AG04450 (cell line): ENCODE measurements at places on chromosomes 16 and 17.

GRCh38 chr16:72094266-72094610 lies 591 bp downstream of the DHX38 start:
- DNase-seq, result no peak

- DNase-seq, result no peak
Observed at GRCh38 chr17:1931844-1932579, 93.1 kb downstream of the RTN4RL1 start.

- no peak for DNase-seq
Observed at GRCh38 chr16:79278506-79278905, 322.0 kb downstream of the MAF start.

DNA sequence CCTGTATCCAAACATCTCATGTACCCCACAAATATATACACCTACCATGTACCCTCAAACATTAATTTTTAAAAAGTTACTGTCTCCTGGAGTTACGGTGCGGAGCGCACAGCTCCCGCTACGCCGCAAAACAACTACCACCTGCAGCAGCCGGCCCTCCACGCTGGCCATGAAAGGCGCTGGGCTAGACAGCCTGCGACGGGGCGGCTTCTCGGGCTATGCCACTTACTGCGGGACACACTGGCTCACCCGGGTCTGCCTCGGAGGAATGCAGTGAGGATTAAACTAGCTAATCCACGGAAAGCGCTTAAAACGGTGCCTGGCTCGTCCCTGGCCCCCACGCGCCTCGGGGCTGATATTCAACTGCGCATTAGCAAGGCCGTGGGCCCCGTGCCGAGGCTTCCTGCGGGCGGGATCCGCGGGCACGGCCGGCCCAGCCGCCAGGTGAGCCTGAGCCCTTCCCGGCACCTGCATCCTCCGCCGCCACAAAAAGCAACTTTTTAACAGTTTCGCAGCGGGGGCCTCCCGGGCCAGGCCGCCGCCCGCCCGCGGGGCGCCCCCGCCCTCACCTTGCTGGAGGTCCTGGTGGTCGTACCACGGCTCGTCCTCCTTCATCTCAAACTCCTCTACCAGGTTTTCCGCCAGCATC lies 633 bp downstream of the CDR2 start:
- no peak for DNase-seq

DNA sequence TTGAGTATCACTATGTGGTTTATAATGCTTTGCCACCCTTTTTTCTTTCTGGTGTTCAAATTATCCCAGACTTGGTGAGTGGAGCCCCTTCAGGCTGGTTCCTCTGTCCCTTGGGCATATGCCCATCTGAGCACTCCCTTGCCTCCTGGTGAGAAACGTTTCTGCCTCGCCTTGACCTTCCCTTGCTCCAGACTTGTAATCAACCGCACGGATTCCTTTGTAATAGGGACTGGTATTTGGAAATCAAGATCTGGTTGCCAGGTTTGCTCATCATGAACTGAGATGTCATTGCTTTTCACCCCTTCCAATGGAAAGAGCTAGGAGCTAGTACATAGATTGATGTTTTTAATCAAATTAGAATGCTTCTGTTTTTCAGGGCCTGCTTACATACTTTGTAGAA lies 43.7 kb downstream of the SEC14L1 start:
- DNase-seq, result no peak

DNA sequence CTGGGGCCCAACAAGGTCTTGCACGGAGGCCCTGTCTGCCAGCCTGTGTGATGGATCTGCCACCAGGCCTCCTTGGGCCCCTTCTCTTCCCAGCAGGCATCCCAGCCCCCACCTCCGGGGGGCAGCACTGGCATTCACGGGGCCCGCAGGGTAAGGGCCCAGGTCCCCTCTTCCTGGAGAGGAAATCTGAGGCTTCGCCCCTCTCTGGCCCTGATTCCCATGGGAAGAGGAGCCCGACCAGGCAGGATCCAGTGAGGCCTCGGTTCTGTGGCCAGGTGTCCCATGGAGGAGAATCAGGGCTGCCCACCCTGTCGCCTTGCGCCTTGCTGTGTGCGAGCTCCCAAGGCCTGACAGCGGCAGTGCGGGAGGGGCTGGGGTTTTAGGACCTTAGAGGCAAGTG lies 48.4 kb downstream of the PDPK1 start:
- no peak for DNase-seq

DNA sequence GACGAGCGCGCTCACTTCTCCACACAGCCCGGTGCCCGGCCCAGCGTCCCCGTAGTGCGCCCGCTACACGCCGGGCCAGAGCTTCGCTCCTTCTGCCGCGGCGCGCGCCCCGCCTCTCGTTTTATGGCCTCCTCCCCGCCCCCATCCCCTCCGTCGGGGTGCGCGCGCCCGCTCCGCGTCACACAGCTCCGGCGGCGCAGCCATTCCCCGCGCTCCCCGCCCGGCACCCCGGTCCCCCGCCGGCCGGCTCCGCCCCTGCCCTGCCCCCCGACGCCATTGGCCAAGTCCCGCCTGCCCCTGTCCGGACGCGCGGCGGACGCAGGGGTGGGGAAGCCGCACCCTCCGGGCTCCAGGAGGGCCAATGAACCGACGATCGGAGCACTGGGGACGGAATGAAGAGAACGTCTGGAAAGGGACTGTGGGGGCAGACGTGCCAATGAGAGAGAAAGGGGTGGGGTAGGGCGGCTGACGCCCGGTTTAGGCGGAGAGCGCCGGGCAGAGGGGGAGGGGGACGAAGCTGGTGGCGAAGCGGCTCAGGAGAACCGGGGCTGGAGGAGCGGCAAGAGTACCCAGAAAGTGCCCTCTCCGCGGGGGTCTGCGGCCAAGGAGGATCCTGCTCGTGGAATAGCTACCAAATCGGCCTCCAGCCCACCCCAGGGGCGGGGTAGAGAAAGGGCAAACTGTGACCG lies at the start of gene TOB1:
Gene TOB1, minus strand, starts transcription at position 94 of the 689 bp plus-strand sequence. CDS start 2,337 bp downstream, outside the sequence.
- peak; percentile 83 for DNase-seq

DNA sequence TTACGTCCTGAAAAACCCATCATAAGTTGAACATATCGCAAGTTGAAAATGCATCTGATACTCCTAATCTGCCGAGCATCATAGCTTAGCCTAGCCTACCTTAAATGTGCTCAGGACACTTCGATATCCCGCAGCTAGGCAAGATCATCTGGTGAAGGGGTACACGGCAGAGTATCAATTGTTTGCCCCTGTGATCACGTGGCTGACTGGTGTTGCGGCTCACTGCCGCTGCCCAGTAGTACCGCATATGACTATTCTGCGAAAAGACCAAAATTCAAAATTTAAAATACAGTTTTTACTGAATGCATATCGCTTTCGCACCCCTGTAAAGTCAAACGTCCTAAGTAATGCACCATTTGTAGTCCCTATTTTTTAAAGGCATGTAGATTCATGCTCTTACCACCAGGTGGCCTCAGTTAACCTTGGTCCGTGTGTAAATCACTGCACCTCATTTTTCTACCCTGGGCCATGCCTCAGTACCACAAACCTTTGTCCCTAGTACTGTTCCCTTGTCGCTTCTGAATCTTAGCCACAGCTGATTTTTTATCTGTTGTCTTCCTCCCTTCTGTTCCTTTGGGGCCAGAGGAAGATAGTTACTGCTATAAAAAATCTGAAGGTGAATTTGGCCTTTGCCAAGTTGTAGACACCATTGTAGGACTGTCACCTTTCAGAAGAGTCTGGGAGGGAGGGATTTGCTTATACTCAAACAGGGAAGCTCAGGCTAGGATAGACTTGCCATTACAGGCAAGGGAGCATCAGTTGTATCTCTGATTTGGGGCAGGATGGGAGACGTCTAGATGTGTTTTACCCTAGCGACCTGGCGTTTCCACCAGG lies 34.4 kb downstream of the WWP2 start:
- peak; percentile 42 for DNase-seq

GRCh38 chr17:61126473-61127249 lies 273.0 kb upstream of the TBX2 start:
- DNase-seq, result no peak

- no peak for DNase-seq
Observed at GRCh38 chr16:71264299-71264698, 24.9 kb downstream of the CMTR2 start.

- DNase-seq, result no peak
Observed at GRCh38 chr17:58920773-58921172, 165.1 kb downstream of the PPM1E start.

DNA sequence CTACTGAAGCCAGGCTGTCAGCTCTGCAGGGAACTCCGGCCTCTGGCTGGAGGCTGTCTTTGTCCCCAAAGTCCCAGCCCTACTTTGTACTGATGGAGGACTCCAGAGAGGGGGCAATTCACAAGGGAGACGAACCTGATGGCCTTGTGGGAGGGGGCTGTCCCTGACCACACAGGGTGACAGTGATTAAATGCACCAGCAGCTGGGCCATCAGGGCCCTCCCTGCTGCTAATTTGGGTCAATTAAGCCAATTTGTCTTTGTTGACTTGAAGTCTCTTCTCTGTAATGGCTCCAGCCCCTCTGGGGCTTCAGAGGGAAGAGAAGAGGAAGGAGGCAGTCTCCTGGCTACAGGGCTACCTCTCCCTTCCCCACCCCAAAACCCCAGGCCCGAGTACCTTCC lies 22.0 kb downstream of the TMEM132E start:
- DNase-seq, result no peak

DNA sequence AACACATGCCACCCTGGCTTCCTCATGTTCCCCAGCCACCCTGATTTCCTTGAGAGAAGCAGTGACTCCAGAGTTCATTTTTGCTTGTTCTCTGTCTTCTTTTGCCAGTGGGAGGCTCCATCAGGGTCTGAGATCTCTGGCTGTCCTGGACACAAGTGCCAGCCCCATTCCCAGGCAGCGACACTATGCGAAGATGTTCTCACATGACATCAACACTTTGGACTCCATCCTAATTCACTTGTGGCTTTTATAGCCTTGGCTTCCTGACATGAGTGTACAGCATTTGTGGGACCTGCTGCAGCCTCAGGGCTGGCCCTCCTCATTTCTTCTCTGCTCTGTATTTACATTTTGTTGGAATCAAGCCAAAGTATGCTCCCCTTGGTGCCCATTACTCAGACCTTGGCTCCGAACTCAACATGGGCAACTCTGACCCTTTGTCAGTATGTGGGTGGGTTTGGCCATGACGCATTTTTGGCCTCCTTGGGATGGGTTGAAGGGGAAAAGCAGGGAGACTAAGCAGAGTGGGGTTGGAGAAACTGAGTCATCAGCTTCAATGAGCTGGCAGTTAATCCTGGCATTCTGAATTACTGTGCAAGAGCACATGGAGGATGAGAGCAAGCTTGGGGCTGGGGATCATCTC lies 119.0 kb upstream of the EEF2KMT start:
- no peak for DNase-seq

DNA sequence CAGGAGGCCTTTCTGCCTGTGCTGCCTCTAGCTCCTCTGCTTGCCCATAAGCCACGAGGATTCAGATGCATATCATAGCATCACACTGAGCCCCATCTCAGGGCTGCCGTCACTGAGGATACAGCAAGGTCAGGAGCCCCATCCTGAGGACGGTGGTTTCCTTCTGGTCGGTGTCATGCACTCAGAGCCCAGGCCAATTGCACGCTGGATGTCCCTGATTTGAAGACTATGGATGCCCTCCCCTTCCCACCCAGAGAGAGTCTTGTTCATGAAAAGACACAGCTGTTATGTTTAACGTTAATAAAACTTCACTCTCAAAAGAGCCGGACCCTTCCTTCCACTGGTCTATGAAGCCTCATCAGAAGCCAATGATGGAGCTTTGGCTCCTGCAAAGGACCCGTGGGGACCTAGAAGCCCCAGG lies 19.9 kb downstream of the COTL1 start:
- no peak for DNase-seq

GRCh38 chr17:74250324-74250995 lies 23.6 kb upstream of the DNAI2 start:
- no peak for DNase-seq

DNA sequence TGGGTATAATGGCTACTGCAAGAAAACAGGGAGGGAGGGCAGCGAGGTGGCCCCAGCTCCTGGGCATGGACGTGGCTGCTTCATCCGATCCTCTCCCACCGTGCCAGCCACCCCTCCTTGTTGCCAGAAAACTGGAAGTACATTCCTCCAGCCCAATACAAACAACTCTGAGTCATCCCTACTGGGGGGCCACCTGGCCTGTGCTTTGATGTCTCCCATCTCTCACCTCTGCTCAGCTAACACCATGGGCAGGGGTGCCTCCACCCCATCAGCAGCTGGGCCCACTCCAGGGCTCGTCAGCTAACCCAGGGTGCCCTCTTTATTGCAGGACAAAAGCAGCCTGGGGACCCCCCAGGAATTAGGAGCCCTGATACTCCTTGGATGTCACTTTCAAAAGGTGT lies 2.0 kb downstream of the RHBDF2 start:
- no peak for DNase-seq

GRCh38 chr17:80907281-80907680 lies 84.4 kb upstream of the CHMP6 start:
- no peak for DNase-seq

- no peak for DNase-seq
Observed at GRCh38 chr16:839643-840408, 39.3 kb upstream of the GNG13 start.

GRCh38 chr17:51035431-51035830 lies 85.2 kb downstream of the SPAG9 start:
- peak; percentile 67 for DNase-seq

DNA sequence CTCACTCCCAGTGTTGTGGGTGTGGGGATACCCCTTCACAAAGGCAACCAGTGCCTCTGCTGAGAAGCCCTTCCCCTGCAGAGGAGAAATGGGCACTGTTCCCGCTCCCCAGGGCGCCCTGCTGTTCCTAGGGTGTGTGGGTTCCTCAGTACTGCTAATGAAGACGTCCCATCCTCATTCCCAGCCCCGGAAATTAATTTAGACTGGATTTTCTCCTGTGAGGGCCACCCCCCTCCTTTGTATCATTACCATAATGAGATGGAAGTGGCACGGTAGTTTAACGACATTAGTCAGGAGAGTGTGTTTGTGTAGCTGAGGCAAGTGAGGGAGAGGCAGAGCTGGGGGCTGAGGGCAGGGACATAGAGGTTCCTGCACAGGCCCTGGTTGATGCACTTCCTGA lies 53.2 kb downstream of the PIPOX start:
- no peak for DNase-seq

GRCh38 chr16:54585998-54586340 lies 299.4 kb upstream of the IRX3 start:
- no peak for DNase-seq

DNA sequence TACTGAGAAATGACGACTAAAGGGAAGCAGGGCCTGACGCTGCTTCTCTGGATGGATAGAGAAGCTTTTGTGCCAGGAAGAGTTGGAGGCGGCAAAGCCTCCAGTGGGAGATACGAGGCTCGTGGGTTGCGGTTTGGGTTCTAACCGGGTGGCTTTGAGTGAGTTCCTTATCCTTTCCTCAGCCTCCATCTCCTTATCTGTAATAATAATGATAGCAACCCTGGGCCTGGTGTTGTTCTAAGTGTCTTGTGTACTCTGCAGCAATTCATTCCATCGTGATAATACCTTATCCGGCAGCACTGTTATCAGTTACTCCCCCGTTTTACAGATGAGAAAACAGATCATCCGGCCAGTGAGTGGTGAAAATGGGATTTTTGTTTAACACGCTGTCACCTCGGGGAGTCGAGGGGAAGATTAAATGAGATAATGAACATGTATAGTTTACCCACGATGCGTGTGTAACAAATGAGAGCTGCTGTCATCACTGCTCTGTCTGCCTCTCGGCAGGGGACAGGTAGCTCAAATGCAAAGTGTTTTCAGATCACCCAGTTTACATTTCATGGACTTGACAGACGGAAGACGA lies 52.0 kb upstream of the LHX1 start:
- no peak for DNase-seq
